ENCODE measurements at places on chromosomes 2 and 18.
A peak's percentile ranks its signal among the peaks of the same experiment; 100 is the strongest.

- no peak for DNase-seq
These were observed 23.2 kb upstream of the B3GNT7 start for GRCh38 chr2:231372326-231372725.

DNA sequence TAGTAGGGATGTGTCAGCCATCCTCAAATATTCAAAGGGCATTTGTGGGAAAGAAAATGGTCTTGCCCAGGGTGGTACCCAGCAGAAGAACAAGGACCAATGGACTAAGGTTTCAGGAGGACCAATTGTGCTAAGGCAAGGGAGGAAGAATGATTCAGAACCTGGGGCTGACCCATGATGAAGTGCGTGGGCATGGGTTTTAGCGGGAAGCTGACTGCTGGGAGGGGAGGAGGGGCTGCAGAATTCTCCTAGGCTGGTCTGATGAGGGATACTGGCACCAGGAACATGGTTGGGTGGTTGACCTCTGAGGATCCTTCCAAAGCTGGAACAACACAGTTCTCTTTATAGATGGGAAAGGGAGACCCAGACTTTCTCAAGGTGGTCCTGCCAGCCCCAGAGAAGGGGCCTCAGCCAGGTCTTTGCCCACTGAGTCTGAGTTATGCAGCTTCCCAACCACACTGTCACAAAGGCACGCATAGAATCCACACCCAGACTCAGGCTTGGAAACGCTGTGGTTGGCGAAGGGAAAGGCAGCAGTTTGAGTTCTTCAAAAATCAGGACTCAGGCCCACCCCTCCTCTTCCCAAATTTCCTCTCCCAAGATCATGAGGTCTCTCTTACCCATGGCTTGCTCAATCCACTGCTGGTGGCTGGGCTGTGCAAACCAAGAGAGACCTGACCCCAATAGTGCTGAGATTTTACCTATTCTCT, 37.3 kb downstream of the MARCO start:
- DNase-seq, result no peak

DNA sequence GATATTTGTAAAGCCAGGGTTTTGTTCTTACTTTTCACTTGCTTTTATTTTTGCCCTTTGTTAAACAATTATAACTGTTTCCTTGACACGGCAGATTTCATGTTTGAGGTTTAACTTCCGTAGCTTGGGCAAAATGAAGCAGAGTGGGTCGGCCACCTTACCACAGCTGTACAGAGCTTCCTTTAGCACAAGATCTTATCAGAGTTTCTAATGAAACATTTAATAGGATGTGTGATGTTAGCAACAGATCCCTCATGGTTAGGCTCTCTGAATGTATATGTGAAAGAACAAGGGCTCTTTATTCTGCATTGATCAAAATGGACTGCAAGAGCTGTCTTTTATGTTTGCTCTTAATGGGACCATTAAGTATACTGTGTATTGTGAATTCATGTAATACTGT, 22.3 kb downstream of the RNF125 start:
- DNase-seq, result no peak

DNA sequence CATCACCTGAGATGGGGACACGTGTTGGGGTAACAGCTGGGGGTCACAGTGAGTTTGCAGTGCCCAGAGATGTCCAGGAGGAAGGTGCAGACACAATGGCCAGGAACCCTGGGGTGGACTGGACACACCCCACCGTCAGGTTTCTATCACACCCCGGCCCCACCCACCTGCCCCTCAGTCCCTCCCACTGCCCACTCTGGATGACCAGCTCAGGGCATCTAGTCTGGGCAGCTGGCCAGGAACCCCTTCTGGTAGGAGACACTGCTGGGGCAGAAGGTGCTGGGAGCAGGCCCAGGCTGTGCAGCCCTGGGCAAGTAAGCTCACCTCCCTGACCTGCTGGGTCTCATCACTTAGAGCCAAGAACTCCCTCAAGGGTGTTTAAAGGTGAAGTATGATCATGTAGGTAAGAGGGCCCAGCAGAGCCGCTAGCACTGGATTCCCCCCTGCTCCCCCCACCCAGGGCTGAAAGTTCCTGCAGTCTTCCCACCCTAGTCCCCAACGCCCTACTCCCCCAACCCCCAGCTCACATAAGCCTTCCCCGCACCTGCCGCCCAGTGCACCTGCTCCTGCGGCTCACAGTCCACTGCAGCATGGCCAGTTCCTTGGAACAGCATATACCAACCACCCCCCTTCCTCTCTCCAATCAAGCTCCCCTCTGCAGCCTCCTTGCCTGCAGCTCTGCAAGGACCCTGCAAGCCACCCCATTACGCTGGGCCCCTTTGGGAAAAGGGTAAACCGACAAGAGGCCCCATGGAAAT, 17.3 kb downstream of the BIN1 start:
- DNase-seq, result no peak

DNA sequence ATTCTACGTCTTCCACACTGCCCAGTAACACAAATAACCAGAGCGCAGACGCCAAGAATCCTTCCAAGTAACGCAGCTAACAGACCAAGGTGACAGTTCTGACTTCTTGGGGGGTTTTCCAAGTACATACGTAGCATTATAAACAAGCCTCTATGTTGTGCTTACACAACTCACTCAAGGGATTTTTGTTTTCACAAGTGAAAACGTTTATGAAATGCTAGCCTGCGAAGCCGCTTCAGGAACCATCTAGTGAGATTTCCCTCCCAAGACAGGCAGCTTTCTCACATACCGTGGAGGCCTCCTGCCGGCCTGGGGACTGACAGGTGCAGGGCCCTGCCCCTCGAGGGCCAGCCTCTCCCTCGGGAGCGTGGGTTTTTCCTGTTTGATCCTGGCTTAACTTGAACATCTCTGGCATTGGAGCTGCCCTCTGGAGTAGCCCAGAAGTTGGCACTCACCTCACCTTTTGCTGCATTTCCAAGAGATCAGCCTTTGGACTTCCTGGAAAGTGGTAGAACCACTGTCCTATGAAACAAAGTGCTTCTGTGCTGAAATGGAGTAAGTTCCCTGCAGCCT, 151.1 kb downstream of the MBP start:
- DNase-seq, result no peak

DNA sequence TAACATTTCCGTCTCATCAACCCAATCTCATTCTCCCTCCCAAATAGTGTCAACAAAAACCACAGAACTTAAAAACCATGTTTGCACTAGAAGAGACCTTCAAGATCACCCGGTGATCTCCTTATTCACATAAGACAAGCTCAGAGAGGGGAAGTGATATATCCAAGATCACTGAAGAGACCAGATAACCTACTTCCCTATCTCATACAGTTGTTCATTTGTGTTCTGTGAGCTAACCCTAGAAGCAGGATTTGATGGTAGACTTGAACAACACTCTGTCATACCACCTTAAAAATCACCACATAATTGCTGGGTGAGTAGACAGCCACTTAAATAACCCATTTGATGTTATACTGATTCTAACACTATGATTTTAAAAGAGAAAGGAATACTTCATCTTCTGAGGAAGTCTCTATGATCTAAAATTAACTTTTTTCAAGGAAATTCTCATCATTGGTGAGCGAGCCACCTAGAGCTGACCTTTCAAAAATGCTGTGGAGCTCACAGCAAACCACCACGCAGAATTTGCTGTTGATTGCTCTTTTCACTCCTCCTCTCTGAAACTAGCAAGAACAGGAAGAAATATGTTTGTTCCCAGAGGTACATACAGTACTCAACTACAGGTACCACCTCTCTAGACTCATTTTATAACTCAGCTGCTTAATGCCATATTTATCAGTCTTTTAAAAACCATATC, 15.1 kb downstream of the AAK1 start:
- no peak for DNase-seq

DNA sequence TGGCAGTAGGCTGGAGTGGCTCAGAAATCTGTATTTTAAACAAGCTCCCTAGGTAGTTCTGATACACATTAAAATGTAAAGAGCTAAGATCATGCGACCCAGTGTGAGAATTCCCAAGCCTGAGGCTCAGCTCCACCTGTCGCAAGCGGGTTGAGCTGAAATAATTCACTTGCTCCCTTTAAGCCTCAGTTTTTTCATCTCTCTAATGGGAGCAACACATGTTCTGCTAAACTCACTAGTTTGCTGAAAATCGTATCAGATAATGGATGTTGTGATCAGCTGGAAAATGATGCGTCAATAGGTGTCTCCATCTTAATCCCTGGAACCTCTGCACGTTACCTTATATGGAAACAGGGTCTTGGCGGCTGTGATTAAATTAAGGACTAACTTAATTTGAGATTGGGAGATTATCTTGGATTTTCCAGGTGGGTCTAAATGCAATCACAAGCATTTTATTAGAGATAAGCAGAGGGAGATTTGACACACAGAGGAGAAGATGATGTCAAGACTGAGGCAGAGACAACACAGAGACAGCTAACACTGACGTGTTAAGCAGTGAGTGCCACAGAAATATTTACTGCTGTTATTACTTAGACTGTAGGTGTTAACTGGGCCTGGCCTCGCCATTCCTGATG, 53.0 kb downstream of the POMC start:
- DNase-seq, result no peak

DNA sequence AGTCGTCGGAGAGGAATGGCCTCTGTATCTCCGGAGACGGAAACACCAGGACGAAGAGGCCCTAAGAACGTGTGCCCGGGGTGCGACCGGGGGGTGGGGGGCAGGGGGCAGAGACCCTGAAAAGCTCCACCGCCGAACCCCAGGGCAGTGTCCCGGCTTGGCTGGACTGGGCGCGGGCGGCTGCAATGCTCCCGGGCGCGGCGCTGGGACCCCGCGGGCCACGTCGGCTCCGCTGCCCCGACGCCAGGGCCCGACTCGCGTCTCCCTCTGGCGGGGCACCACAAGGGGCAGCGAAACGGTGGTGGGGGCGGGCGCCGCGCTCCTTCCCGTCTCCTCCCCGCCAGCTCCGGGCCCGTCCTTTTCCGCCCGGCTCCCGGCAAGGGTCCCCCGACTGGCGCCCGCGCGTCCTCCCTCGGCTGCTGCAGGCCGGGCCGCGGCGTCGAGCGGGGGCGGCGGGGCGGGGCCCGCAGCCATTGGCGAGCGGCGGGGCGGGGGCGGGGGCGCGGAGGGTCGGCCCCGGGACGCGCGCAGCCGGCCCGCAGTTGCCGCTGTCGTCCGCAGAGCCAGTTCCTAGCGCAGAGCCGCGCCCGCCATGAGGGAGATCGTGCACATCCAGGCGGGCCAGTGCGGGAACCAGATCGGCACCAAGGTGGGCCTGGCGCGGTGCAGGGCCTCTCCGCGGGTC, at the start of gene TUBB6:
TSS of gene TUBB6 (plus strand) at position 541 of the 685 bp plus-strand sequence. CDS start at position 593, 52 bp downstream.
- DNase-seq, result peak; percentile 57

GRCh38 chr18:44716697-44717163, 36.0 kb downstream of the SETBP1 start:
- DNase-seq, result no peak

- no peak for DNase-seq
These were observed 216.6 kb downstream of the HDAC4 start for GRCh38 chr2:239184179-239184578.

- DNase-seq, result no peak
These were observed 171.6 kb downstream of the MBD2 start for GRCh38 chr18:54052732-54053429.

- no peak for DNase-seq
These were observed 251.4 kb downstream of the ATAD2B start for GRCh38 chr2:23675506-23675905.

DNA sequence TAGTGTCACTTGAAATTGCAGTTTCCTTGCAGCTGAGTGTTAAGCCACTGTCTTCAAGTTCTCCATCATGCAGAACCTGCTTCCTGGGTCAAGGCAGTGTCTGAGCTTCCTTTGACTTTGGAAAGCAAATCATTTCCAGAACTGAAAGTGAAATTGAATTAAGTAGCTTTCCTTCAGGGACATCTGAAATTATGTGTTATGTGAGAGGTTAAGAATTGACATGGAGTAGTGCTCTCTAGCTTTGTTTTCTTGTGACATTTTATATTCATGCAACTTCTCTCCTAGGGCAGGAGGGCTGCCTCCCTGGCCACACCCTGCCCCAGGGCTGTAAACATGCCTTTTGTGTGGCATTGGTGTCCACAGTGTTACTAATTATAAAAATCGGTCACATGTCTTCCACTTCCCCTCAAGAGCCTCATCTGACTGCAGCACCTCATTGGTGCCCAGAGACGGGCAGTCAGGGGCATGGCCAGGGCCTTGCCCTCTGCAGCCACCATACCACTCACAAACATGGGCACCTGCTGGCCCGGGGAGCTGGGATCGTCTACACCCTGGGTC, 14.4 kb downstream of the RAB12 start:
- DNase-seq, result peak; percentile 62

GRCh38 chr2:13113002-13113401, 396.3 kb downstream of the TRIB2 start:
- no peak for DNase-seq

DNA sequence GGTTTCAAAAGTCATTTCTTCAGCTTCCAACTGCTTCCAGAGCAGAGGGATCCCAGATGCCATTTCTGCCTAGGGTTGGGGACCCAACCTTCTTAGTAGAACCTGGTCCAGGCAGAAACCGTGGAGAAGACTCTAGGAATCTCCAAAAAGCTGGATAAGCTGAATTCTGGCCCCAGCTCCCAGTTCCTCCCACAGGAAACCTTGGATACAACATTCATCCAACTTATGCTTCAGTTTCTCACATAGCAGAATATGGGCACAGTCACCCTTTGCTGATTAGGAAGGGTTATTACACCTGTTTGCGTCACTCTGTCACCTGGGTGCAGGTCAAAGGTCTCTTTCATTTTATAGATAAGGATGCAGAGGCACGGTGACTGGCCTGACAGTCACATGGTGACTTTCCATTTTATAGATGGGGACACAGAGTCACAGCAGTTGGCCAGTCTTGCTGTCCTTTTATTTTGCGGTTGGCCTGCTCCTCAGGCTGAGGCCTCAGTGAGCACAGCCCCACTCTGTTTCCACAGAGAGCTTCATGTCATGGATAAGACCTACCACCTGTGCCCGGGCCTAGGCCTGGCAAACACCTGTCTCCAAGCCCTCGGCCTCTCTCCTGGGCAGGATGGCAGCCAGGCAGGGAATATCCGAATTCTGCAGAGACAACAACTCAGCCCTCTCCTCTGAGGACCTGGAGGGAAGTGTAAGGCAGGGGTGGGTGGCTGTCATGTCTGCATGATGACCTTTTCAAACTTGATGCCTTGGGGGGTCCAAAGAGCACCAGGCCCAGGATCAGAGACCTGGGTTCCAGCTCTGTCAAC, 148.8 kb downstream of the SMAD7 start:
- no peak for DNase-seq

GRCh38 chr2:26681656-26682055, 10.9 kb upstream of the KCNK3 start:
- DNase-seq, result no peak

DNA sequence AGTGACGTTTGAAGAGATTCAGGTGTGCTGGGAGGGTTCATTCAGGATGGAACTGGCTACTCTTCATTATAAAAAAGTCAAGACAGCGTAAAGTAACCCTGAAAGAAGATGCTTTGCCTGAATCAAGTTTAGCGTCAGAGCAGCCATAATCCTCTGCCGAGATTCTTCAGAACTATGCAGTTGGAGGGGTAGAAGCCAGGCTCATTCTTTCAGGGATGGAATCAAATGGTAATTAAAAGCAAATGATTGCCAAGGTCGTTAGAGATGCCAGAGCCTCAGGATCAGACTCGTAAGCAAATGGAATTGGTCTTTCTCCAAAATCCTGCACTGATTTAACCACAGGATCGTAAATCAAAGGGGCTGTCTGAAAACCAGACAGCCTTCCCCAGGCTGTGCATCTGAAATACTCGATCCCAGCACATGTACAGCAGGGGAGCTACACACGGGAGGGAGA, 21.9 kb downstream of the APCDD1 start:
- DNase-seq, result no peak

GRCh38 chr2:174485788-174486562, 854 bp downstream of the GPR155 start:
- peak; percentile 35 for DNase-seq

- no peak for DNase-seq
These were observed 103.3 kb downstream of the AOX1 start for GRCh38 chr2:200689115-200689514.

Data from ACHN (cell line).